Fibroblast of lung (primary cell): ENCODE measurements at places on chromosomes 7 and 10. TPM values are rescaled to one million over a fixed set of nuclear protein-coding genes. Genes with fewer than 3 reads are reported as not detected.

Gene CPVL
- 0.17 and 0.51 TPM in 2 replicates for total RNA-seq

Gene TRDMT1
- total RNA-seq: 4.4 and 5.8 TPM in 2 replicates

Gene CHST12
- 1.5 and 3.5 TPM in 2 replicates for total RNA-seq

Gene NPFFR1
- total RNA-seq: under 0.01 TPM in 1 of 2 replicates, not detected in the other

Gene TMEM178B
- total RNA-seq: under 0.01 TPM in 2 replicates

Gene IFIT1
- 21.8 and 25.8 TPM in 2 replicates for total RNA-seq

Gene CPEB3
- total RNA-seq: 0.51 and 0.66 TPM in 2 replicates

Gene RAB19
- not detected in 2 replicates for total RNA-seq

Gene NAT16
- total RNA-seq: not detected in 2 replicates

Gene FBXL15
- total RNA-seq: 6.7 and 7.3 TPM in 2 replicates

Gene DENND2A
- total RNA-seq: 39.0 and 40.8 TPM in 2 replicates

Gene MEIG1
- 0.26 and 0.33 TPM in 2 replicates for total RNA-seq

Gene PON1
- total RNA-seq: not detected in 2 replicates

Gene CCSER2
- total RNA-seq: 23.6 and 28.2 TPM in 2 replicates

Gene PLXDC2
- 5.1 and 12.3 TPM in 2 replicates for total RNA-seq

Gene FEZF1
- not detected in 2 replicates for total RNA-seq

Gene ASAH2B
- 2.3 and 3.0 TPM in 2 replicates for total RNA-seq

Gene SLK
- total RNA-seq: 58.0 and 63.1 TPM in 2 replicates

Gene CACNB2
- total RNA-seq: 0.66 and 1.5 TPM in 2 replicates

Gene C10orf71
- not detected in 2 replicates for total RNA-seq

Gene FZD1
- total RNA-seq: 10.8 and 12.6 TPM in 2 replicates

Gene CALHM3
- total RNA-seq: not detected in 2 replicates

Gene ADCYAP1R1
- not detected in 2 replicates for total RNA-seq

Gene SAMD9
- total RNA-seq: 14.6 and 19.2 TPM in 2 replicates

Gene ANKRD1
- under 0.01 TPM in 1 of 2 replicates, not detected in the other for total RNA-seq

Gene EEF1AKMT2
- total RNA-seq: 14.4 and 20.5 TPM in 2 replicates

Gene ANKRD61
- total RNA-seq: 0.17 and 0.26 TPM in 2 replicates

Gene THNSL1
- 4.3 and 5.6 TPM in 2 replicates for total RNA-seq
